Head of caudate nucleus (tissue), 42 donors: ENCODE measurements at places on chromosomes 12 and 14.

DNA sequence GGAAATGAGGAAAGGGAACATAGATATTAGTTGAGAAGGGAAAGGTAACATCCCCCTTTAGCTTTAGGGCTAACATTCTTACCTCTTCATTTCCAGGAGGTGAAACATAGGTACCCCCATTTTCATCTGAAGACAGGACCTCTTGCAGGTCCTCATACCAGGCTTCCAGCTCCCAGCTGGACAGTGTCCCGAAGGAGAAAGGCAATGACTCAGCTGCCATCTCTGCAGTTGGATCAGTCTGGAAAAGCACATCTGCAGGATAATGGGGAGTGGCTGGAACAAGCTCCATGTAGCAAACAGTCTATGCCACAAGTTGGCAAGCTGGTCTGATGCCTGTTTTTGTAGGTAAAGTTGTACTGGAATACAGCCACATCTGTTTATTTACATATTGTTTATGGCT lies 3.1 kb downstream of the DDIT3 start:
- DNase-seq, result no peak

DNA sequence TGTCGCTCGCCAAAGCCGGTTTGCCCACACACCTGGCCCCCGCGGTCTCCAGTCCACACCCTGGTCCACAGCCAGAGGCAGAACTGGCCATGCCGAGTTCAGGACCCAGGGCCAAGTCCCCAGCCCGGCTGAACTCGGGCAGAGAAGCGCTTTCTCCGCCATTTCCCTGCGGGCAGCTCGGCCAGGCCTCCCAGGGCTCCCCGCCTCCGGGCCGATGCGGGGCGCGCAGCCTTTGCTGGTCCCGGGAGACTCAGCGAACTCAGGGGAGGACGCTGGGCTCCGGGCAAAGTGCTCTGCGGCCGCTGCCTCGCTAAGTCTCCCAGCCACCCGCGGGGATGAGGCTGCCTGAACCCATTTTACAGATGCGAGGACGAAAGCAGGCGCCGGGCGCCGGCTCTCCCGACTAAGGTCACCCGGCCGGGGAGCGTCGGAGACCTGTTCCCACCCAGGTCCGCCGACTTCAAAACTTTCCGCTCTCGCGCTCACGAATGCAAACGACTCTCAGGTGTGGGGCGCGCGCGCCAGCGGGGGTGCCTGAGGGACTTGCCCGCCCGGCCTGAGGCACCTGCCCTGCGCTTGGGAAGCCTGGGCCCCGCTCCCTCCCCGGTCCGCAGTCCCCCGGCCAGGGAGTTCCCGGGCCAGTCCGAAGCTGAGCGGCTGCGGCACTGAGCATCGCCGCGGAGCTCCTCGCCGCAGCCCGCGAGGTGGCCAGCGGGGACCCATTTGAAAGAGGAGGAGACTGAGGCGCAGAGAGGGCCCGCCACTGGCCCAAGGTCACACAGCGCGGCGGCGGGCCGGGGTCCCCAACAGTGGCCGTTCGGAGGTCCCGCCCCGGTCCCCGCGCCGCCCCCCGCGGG lies 627 bp downstream of the TESC start:
- DNase-seq, result no peak

DNA sequence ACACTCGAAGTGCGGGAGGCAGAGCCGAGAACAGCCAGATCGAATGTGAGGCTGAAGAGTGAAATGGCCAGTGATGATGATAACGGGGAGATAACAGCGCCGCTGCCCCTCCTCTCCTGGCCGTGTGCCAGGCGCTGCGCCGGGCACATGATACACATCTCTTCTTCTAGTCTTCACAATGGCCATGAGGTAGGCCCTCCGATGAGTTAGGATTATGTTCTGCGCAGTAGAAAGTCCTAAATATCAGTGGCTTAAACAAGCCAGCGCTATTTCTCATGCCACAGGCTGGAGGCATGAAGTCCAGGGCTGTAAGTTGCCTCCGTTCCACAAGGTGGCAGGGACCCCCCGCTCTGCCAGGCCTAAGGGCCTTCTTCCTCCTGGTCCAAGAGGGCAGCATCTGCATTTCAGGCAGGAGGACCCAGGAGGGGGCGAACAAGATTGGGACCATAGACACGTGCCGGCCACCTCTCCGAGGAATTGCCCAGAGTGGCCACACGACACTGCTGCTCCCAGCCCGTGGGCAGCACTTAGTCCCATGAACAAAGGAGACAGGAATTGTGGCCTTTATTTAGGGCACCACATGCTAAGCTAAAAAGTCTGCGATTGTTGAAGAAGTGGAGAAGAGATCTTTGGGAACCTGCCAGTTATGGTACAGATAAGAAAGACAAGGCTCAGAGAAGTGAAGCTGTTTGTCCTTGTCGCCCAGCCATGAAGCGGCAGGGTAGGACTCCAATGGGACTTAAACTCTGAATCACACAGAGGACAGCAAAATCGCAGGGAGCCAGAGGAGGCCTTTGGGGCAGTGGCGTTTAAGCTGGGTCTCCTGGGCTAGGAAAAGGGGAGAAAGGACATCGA lies 10.9 kb upstream of the HVCN1 start:
- no peak for DNase-seq

- DNase-seq, result no peak
Observed at GRCh38 chr14:45222485-45223262, 30.3 kb downstream of the MIS18BP1 start.

GRCh38 chr12:4026517-4026916 lies 153.3 kb upstream of the PARP11 start:
- no peak for DNase-seq

DNA sequence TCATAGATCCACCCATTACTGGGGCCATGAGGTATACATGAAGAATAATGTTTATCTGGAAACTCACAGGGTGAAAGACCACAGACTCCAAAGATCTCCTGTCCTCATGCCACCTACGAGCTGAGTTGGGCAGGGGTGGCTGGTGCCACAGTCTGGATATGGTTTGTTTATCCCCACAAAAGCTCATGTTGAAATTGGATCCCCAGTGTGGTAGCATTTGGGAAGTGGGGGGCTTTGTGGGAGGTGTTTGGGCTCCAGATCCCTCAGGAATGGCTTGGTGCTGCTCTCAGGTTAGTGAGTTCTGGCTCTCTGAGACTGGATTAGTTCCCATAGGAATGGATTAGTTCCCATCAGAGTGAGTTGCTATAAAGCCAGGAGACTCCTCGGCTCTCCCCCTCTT lies 192.3 kb upstream of the FSCB start:
- no peak for DNase-seq

DNA sequence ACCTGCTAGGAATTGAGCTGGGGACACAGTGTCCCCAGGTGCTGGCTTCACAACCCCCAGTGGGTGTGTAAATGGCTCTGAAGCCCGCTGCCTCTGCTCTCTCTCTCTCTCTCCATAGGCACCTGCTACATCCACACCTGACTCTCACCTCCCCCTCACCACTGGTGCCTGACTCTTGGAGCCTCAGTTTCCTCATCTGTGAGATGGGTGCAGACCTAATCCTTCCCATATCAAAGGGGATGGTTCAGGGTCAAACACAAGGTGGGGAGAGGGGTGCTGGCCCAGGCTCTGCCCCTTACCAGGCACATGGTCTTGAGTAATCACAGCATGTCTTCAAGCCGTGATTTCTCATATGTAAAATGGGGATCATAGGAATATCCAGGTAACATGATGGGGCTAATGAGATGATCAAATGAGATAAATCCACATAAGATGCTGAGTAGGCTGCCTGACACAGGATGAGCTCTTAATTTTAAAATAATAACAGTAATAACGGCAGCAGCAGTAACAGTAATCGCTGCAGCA lies 37.6 kb downstream of the TESC start:
- DNase-seq, result no peak

GRCh38 chr14:101721111-101721510 lies 40.4 kb upstream of the PPP2R5C start:
- DNase-seq, result no peak

DNA sequence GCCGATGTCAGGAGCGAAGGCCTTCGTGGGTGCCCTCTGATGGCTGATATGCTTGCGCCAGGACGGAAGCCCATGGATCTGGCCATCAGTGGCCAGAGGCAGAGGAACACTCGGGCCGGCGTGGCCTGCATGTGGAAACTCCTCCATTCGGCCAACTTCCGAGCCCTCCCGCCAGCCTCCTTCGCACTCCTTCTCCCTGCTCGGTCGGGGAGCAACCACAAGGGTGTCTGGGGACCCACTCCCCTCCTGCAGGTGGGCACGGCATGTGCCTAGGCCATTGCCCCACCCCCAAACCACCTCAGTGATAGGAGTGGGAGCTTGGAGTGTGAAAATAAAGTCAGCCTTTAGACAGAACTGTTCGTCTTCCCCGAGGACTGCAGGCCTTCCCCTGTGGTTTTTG lies 231.3 kb downstream of the BCL11B start:
- DNase-seq, result no peak

GRCh38 chr12:58296863-58297262 lies 355.5 kb downstream of the ATP23 start:
- DNase-seq, result no peak

GRCh38 chr12:72995616-72996015 lies 723.4 kb downstream of the TRHDE start:
- DNase-seq, result no peak

- DNase-seq, result no peak
Observed at GRCh38 chr14:52044791-52045522, 23.9 kb downstream of the NID2 start.

GRCh38 chr14:100679153-100679552 lies 47.5 kb upstream of the DLK1 start:
- DNase-seq, result no peak

DNA sequence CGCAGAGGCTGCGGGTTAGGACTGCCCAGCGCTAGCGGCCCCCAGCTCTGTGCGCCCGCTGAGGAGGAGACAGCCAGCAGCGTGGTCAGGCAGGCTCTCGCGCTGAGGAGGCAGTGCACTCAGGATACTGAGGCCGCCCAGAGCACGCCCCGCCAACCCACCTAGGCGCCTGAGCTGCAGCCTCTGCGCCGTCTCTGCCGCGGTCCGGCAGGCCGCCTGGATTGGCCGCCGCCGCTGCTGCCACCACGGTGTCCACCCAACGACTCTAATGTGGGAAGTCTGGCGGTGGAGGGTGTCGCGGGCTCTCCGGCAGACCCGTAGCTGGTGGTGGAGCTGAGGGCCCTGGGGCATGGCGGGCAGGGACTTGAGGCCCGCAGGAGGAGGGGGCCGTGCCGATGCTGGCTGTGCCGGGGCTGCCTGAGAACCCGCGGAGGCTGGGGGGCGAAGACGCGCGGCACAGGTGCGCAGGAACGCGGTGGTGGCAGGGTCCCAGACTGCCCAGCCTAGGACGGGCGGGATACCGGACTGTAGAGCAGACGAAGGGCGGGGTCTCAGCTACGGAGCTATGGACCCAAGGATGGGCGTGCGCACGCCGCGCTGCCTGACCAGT lies 69.9 kb downstream of the ASCL4 start:
- DNase-seq, result no peak

- DNase-seq, result no peak
Observed at GRCh38 chr12:53049571-53050318, at the start of gene TNS2. Gene TNS2 (plus strand): TSS chr12:53050065. CDS start chr12:53050186, 121 bp downstream.

- no peak for DNase-seq
Observed at GRCh38 chr14:106733771-106734170, 1207.4 kb downstream of the TMEM121 start.

- DNase-seq, result no peak
Observed at GRCh38 chr14:23277189-23277588, 8.7 kb downstream of the HOMEZ start.

- no peak for DNase-seq
Observed at GRCh38 chr12:131570596-131570995, 140.3 kb upstream of the SFSWAP start.

- no peak for DNase-seq
Observed at GRCh38 chr14:79098324-79098723, 928.2 kb downstream of the NRXN3 start.

DNA sequence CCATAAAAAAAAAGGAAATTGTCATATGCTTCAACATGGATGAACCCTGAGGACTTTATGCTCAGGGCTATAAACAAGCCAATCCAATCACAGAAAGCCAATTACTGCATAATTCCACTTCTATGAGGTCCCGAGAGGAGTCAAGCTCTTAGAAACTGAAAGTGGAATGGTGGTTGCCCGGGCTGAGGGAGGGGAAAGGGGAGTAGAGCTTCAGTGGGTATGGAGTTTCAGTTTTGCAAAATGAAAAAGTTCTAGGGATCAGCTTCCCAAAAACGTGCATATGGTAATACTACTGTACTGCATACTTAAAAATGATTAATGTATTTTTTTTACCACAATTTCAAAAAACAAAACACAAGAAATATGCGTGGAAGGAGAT lies 52.0 kb downstream of the RNF34 start:
- no peak for DNase-seq

- DNase-seq, result no peak
Observed at GRCh38 chr14:22864979-22865378, 6.6 kb upstream of the LRP10 start.

DNA sequence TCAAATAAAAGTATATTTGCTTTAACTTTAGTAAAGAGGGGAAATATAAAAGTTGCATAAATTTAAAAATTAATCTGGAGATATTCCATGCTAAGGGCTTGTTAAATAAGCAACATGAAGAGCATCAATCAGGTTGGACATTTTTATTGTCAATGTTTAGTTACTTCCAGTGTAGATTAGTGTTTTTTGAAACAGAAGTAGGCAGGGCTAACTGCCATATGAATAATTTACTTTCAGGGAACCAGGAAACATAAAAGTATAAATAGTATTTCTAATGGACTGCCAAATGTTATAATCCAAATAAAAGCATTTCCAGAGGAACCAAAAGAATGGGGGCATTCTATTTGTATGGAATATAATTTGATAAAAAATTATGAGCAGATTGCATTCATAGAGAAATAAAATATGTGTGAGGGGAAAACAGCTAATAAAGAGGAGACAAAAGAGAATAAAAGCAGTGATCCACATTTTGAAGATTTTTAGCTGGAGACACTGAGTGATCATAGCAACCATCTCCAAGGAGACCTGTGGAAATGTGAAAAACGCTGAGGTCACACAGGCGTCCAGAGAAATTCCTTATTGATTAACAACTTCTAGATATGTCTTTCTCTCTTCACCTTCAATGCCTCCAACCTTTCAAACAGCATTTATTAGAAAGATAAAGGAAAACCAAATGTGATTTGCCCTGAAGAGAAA lies 70.8 kb downstream of the SRGAP1 start:
- no peak for DNase-seq
